ENCODE measurements at places on chromosomes 4 and X. TPM values are rescaled to one million over a fixed set of nuclear protein-coding genes. Genes with fewer than 3 reads are reported as not detected.
A peak's percentile ranks its signal among the peaks of the same experiment; 100 is the strongest.

Gene MAGEE2
- not detected for total RNA-seq

DNA sequence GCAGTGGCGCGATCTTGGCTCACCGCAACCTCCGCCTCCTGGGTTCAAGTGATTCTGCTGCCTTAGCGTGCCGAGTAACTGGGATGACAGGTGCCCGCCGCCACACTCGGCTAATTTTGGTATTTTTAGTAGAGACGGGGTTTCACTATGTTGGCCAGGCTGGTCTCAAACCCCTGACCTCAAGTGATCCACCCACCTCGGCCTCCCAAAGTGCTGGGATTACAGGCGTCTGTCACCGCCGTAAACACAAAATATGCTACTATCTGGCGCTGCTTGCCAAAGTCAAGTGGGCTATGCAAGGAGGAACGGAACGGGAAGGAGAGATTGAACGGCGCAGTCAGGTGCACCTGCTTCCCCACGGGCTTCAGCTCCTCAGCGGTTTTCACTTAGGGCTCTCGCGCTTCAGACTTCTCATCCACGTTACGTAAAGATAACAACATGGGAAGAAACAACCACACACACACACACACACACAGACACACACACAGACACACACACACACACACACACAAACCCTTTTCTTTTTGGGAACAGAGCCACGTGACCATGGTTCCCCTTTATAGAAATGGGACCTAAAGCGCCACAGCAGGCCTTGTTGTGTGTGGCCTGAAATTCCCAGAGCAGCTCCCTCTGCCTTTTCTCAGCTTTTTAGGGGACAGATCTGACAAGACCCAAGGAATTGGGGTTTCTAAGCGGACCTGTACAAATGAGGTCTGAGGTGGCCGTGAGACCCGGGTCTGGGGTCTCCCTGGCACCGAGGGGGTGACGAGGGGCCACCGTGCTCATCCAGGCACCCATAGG is 1.5 kb downstream of the P2RY8 start:
- peak; percentile 84 for DNase-seq

Gene IQCM
- not detected for total RNA-seq

- no peak for DNase-seq
Observed at GRCh38 chr4:113069212-113069892, 19.9 kb downstream of the ANK2 start.

GRCh38 chr4:47418147-47418546 is 45.4 kb downstream of the COMMD8 start:
- no peak for DNase-seq

DNA sequence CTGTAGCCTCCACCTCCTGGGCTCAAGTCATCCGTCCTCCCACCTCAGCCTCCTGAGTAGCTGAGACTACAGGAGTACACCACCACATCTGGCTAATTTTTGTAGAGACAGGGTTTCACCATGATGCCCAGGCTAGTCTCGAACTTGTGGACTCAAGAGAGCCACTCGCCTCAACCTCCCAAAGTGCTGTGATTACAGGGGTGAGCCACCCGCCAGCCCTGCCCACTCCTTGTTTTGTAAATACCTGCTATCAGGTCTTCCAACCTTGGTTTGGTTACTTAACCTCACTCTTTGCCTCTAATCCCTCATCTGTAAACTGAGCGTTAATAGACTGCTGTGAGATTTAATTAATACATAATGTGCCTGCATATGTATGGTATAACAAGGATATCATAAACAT is 803 bp downstream of the CNGA1 start:
- DNase-seq: no peak

DNA sequence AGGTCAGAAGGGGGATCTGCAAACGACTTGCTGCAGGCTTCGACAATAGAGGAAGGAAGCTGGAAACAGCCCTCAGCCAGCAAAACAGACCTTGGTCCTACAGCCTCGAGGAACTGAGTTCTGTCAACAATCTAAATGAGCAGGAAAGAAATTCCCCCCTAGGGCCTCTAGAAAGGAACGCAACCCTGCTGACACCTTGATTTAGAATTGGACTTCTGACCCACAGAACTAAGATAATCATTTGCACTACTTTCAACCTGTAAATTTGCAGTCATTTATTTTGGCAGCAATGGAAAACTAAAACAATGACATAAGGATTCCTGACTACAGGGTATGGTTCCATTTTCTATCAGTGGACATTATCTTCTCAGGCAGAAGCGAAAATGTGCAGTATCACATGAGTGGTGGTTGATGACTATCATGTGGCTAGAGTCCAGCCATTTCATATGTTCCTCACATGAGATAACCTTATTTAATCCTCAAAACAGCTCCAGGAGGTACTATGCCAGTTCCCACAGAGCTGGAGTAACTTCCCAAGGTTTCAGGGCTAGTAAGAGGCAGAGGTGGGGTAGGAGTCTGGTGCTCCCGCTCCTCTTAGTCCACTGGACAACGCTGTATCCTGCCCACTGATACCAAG is 61.6 kb downstream of the SAT1 start:
- DNase-seq: no peak

DNA sequence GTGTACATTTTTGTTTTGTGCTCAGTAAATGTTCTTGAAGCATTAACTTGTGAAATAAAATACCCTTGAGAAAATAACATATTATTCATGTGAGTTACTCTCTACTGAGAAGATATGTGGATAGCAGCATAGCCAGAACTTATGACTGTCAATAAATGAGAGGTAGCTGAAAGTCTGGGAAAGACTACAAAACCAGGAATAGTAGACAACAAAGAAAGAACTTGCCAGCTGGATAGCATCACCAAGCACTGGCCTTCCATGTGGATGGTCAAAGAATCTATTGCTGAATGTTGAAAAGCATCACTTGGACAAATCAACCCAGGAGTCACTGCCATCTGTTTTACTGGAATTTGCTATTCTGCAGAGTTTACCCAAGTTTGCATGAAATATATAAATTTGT is 650.0 kb upstream of the HTR2C start:
- no peak for DNase-seq

- no peak for DNase-seq
Observed at GRCh38 chrX:28998609-28999135, 411.4 kb downstream of the IL1RAPL1 start.

- DNase-seq: no peak
Observed at GRCh38 chrX:31007321-31007720, 64.5 kb downstream of the FTHL17 start.

DNA sequence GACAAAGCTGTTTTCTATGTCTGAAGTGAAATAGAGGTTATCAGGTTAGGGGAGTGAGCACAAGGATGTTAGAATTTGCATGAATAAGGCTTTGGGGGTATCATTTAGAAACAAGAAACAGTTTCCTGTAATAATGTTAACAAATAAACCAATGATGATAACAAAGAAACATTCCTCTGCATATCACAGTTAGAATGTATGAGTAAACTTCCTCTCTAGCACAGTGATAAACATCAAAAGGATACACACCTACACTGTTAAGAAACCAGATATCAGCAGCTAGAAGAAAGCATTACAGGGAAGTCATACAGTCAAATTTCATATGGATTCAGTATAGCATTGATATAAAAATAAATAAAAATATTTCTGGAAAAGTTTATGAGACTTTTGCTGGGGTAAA is 340.0 kb upstream of the MAGEB16 start:
- DNase-seq: no peak

GRCh38 chr4:176838601-176839433 is 46.1 kb upstream of the VEGFC start:
- no peak for DNase-seq

Gene TMEM144
- total RNA-seq: 0.29 TPM

DNA sequence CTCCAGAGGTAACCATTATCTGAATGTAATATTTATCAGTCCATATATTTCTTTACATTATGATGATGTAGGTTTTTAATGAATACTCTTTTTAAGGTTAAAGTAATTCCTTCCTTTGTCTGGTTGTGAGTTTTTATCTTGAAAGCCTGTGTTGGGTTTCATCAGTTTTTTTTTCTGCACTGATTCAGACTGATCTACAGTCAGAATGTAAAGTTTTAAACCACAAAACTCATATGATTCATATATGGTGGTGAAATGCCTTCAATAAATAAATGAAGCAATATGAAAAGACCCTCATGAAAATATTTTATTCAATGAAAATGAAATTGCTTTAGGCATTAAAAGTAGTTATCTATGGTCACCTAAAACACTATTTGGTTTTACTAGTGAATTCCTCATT is 47.1 kb downstream of the SORBS2 start:
- no peak for DNase-seq

- no peak for DNase-seq
Observed at GRCh38 chr4:165489786-165490185, 111.0 kb downstream of the CPE start.

GRCh38 chr4:170037481-170037880 is 11.3 kb upstream of the MFAP3L start:
- no peak for DNase-seq

Gene PDZD4
- 4.9 TPM for total RNA-seq
